ENCODE measurements at places on chromosomes 2 and 18. TPM values are rescaled to one million over a fixed set of nuclear protein-coding genes. Genes with fewer than 3 reads are reported as not detected.

DNA sequence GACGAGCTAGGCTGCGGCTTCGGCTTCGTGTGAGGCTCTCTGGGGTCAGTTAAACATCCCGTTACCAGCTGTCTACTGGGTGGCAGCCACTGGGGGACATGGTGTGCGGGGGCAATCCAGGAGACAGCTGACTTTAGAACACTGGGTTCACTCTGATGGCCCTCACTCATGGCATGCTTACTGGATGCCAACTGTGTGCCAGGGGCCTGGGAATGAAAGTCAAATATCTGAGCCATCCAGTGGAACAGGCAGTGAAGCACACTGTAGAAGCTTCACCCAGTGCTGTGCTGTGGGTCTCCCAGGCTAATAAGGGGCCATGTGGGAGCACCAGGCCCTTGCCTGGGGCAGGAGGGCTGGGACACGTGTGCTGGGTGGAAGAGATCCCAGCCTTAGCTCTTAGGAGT, 48.3 kb downstream of the GLI2 start:
- no peak for DNase-seq

Gene ATP6V1C2
- total RNA-seq: not detected

DNA sequence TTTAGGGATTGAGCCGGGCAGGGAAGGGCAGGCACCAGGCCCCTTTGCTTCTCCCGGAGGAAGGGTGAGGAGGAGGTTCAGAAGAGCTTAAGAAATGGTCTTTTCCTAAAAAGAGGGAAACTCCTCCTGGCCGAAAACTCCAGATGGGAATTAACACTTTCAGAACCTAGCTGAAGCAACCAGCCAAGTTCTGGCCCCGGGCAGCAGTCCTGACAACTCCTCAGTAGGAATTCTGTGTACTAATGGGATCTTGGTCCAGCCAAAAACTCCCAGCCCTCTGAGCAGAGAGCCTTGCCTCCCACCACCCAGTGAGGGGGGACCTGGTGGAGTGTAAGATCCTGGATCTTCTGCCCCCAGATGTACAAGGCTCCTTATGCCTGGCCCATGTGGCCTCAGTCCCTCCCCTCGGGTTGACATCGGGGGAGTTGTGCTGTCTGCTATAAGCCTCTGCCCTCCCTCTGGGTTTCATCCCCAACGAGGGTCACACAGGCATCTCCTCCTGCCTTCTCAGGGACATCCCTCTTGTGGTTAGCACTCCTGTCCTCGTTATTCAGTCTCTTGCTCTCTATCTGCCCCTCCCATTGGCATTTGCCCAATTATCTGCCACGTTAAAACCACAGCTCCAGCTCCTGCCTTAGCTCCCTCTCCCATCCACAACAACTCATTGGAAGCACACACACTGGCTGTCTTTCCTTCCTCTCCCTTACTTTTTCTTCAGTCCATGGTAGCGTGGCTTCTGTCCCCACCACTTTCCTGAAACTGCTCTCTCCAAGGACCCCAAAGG, 184.6 kb downstream of the CYP26B1 start:
- no peak for DNase-seq

Gene PSD4
- 4.0 TPM for total RNA-seq

Gene ABCG5
- not detected for total RNA-seq

Gene PTPRN
- total RNA-seq: not detected

DNA sequence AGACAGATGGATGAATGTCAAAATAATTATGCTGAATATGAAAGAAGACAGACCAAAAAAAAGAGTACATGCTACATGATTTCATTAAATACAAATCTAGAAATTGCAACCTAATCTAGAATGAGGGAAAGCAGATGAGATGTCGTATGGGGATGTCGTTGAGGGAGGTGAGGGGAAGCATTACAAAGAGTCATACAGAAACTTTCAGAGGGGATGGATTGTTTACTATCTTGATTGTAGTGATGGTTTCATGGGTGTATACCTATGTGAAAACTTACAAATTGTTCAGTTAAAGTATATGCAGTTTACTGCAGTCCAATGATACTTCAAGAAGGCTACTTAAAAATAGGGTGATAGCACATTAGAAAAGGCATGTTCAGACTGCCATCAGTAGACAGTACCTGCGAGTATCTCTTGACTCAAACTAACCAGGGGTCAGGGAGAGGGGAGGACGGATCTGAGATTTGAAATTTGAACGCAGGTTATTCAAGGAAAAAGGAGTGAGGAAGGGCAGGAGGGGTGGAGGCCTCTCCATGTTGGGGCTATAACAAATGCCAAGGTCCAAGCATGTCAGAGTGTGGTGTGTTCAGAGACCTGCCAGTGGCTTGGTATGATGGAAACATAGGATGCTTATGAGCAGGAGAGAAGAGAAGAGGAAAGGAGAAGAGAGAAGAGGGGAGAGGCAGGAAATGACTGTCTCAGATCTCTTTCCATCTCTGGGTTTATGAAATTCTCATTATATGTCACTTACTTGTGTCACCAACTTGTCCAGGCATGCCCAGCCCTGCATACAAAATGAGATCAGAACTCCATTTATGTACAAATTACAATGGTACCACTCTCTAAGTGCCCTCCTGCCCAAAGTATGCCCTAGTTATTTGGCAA, 257.3 kb upstream of the CXCR4 start:
- DNase-seq: no peak

DNA sequence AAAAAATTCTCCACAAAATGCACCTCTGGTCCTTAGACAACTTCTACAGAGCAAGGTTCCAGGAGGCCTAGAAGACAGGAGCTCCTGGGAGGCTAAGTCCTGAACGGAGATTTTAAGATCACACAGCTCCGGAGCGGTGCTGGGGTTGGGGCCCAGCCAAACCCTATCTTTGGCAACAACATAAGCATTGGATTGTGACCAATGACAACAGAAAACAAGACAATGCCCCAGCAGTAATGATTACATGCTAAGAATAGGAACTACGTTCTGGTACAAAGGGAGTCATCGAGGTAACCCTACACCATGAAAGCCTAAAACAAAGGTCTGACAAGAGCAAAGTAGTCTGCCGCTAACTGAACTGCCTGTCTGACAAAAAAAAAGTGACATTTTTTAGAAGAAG, 171.2 kb downstream of the CMPK2 start:
- peak; percentile 43 for DNase-seq

- no peak for DNase-seq
Measured at GRCh38 chr2:147096671-147097070, 748.2 kb upstream of the ACVR2A start.

GRCh38 chr2:124884315-124884714, 859.2 kb downstream of the CNTNAP5 start:
- DNase-seq: no peak

DNA sequence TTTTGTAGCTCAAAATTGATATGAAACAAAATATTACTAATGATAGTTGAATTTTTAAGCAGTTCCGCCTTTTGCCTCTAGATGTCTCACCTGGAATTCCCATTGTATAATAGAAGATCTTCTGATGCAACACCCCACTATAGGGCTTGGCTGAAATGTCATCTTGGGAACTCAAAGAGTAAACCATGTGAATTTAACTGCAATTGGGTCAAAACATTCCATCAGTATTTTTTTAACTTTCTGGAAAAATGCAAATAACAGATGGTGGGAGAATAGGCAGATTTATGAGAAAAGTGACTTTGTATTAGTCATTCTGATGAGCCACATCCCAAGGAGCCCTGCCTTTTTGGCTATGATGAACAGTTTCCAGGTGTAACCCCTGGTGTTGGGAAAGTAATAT, 489.9 kb downstream of the NYAP2 start:
- no peak for DNase-seq

GRCh38 chr2:232418466-232419244, 12.0 kb downstream of the ALPG start:
- no peak for DNase-seq

Gene PSTPIP2
- total RNA-seq: 4.0 TPM

Gene TRIP12
- total RNA-seq: 212 TPM

- DNase-seq: no peak
Measured at GRCh38 chr2:209905691-209906090, 96.7 kb upstream of the RPE start.

- DNase-seq: no peak
Measured at GRCh38 chr2:45637440-45637839, 14.0 kb upstream of the PRKCE start.

Gene ERFE
- total RNA-seq: 0.81 TPM

GRCh38 chr2:47264143-47264542, 109.0 kb upstream of the STPG4 start:
- no peak for DNase-seq

Gene OTOF
- 0.25 TPM for total RNA-seq

Gene SLC5A7
- not detected for total RNA-seq

GRCh38 chr2:10859278-10859677, 46.7 kb upstream of the PDIA6 start:
- DNase-seq: no peak

GRCh38 chr2:9057939-9058761, 54.7 kb upstream of the MBOAT2 start:
- DNase-seq: no peak

Gene MAP3K19
- not detected for total RNA-seq

DNA sequence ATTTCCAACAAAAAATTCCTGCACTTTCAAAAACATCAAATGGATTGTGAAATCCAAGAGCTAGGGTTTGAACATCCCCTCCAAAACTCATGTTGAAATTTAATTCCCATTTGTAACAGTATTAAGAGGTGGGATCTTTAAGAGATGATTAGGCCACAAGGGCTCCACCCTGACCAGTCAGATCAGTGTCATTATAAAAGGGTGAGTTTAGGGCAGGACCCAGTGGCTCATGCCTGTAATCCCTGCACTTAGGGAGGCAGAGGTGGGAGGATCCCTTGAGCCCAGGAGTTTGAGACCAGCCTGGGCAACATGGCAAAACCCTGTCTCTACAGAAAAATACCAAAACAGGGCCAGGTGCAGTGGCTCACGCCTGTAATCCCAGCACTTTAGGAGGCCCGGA, 8.9 kb downstream of the GTF3C2 start:
- no peak for DNase-seq

Gene PPP1R7
- 57.7 TPM for total RNA-seq

Data from right cardiac atrium (tissue), 5 donors.